ENCODE measurements at places on chromosomes 16 and 17.

DNA sequence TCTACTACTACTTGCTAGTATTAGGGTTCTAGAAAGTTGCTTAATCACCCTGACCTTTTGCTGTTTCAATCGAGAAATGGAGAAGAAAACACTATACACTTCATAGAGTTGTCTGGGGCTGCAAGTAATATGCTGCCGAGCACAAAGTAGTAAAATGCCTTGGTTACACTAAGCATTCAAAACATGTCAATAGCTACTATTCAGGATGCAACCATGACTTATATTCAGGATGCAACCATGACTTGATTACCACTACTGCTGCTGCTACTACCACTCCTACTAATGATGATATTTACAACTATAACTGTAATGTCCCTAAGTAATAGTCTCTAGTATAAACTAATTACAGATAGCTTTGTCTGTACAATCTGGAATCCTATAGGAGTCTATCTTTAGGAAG, 35.3 kb downstream of the ADAMTS18 start:
- no peak for DNase-seq

DNA sequence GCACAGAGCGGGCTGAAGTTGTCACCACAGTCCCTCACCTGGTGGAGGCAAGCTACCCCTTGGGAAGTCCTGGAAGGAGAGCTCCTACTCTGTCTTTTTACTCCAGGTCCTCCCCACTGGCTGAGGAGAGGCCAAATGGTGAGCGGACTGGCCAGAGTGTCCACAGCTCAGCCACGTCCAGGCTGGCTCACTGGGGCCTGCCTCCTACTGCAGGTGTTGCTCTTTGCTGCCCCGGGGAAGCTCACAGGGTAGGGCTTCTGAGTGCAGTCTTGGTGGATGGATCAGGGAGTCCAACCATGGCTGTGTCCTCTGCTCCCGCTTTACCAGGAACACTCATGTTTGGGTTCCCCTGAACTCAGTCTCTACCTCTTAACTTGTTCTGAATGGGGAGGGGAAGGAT, 2.7 kb downstream of the B9D1 start:
- no peak for DNase-seq

DNA sequence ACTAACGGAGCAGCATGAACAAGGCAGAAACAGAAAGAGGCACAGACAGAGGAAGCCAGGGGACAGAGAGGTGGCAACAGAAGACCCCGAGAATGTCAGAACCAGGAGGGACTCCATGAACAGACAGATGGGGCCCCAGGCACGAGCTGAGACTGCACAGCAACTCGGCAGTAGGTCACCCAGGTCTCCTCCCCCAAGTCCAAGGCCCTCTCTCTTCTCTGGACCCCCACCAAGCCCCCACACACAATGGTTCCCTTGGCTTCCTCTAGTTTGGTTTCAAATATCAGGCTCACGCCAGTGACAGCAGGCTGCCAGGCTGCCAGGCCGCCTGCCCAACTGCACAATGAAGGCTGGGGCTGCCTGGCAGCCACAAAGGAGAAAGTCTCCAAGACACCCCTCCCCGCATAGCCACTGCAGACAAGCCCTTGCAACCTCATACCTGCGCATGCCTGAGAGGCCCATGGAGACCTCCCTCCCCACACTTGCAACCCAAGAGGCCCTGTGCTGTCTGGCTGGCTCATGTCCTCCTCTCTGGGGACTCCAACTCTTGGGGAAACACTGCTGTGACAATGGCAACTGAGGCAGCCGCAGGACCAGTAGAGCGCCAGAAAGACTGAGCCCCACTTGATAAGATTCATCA, 54.8 kb downstream of the PIMREG start:
- DNase-seq, result no peak

DNA sequence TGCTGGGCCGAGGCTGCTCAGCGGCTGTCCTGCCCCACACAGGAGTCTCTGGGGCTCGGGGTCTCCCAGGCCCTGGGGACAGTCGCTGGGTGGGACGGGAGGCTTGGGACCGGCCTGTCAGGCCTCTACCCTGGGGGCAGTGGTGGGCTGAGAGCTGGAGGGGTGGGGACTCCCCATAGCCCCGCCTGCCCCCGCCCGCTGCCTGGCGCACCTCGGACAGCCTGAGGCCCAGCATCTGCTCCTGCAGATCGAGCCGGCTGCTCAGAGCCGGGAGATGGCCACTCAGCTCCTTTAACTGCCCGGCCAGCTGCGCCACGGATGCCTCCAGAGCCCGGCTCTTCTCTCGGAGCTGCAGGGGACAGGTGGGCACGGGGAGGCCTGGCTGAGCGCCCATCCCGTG, 6.7 kb downstream of the PERCC1 start:
- no peak for DNase-seq

DNA sequence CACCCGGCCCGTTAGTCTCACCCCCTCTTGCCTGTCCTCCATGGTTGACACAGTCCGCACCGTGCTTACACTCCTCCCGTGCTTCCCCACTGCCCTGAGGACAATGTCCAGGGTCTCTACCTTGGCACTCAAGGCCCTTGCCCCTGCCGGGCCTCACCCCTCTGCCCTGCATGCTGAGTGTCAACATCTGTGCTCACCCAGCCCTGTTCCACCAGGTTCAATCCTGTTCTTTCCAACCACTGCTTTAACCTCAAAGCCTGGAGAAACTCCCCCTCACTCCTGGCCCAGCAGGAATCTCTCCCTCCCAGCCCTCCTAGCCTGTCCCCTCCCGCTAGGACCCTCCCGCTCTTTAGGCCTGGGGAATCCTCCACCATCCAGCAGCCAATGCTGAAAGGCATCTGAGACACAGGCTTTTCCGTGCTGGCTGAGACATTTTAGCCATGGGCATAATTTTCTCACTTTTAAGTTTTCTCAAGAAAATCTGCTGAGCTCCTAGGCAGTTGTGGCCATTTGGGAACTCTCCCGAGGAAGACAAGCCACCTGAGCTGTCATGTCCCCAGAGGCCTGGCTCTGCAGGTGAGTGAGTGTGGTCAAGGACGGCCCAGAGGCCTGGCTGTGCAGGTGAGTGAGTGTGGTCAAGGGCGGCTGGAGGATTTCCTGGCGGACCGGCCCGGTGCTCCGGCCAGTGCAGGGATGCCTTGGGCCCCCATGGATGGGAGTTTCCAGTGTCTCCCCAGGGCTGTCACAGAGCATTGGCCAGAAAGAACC, 10.8 kb upstream of the P2RX1 start:
- no peak for DNase-seq

GRCh38 chr17:78970834-78971755, 8.6 kb downstream of the LGALS3BP start:
- no peak for DNase-seq

DNA sequence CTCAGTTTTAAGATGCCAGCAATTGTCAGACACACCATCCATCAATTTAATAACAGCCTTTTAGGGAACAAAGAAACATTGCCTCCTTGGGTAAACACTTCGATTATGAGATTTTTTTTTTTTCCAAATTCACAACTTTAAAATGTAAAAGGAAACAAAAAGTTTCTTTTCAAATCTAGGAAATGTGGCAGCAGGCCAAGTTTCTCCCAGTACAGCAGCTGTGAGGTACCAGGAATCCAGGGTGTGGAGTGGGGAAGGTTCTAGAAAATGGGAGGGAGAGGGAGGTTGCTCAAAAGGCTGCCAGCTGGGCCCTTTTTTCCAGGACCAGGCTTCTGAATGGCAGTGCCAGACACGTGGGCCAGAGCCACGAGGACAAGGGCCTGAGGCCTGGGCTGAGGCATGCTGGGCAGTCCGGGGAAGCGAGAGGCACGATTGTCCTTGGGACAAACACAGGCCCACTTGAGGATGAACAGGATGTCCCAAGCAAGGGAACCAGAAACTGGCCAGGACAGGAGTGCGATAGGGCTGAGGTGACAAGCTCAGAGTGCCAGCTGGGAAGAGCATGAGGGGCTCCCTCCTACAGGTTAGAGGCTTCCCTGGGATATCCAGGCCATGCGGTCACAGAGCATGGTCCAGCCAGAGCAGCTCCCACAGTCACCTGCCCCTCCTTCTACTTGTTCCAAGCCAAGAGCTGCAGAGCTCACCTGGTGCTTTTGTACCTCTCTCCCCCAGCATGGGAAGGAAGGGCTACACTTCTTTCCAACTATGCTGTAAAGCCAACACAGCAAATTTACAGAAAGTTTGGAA, 215.1 kb downstream of the KATNIP start:
- DNase-seq, result no peak

GRCh38 chr17:7767405-7768021, 50.0 kb downstream of the DNAH2 start:
- DNase-seq, result no peak

DNA sequence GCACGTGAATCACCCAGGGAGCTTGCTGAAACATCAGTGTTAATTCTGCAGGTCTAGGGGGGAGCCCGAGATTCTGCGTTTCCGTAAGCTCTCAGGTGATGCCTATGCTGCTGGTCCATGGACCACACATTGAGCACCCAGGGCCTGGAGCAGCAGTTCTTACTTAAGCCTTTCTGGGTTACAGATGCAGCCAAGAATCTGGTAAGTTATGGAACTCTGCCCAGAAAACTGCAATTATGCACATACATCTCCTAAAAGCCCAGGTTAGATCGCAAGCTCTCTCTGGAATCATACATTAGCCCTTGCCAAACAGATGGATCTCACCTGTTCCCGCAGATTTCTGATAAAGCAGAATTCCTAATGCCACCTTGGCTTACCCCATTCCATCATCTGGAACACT, 265.9 kb upstream of the SALL1 start:
- DNase-seq, result no peak

DNA sequence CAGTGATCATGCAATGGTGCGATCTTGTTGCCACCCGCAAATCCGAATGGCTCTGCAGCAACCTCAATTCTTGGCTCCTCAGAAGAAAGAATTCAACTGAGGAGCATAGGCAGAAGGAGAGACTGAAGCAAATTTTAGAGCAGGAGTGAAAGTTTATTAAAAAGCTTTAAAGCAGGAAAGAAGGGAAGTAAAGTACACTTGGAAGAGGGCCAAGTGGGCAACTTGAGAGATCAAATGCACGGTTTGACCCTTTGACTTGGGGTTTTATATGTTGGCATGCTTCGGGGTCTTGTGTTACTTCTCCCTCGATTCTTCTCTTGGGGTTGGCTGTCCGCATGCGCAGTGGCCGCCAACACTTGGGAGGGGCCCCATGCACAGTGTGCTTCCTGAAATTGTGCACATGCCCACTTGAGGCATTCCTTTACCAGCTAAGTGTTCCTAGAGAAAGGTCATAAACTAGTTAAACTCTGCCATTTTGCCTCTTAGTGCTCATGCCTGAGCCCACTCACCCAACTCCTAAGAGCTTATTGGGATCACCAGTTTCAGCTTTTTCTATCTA, 36.7 kb downstream of the ZNRF1 start:
- no peak for DNase-seq

DNA sequence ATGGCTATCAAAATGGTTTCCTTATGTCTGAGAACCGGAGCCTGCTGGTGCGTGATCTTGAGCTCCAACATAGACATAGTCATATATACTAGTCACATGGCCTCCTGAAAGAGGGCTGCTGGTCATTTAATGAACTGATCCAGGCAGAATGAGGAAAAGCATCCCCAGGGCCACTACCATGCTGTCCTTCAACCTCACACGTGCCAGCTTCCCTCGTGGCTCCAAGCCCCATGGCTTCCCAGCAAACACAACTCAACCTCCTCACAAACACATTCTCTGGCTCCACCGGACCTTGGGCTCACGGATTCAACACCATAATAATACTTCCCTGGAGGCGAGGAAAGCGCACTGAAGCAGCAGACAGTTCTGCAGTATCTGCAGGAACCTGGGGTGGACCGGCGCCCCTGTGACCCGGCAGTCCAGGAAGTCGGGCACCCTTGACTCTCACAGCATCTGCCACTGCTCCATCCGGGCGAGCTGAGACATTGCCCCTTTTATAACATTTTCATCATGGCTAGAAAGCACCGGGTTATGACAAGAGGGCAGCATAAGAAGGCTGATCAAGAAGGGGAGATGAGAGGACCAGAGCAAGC, 57.2 kb upstream of the CDH5 start:
- DNase-seq, result no peak

GRCh38 chr17:3903051-3903825, 10.4 kb upstream of the CAMKK1 start:
- DNase-seq, result no peak

DNA sequence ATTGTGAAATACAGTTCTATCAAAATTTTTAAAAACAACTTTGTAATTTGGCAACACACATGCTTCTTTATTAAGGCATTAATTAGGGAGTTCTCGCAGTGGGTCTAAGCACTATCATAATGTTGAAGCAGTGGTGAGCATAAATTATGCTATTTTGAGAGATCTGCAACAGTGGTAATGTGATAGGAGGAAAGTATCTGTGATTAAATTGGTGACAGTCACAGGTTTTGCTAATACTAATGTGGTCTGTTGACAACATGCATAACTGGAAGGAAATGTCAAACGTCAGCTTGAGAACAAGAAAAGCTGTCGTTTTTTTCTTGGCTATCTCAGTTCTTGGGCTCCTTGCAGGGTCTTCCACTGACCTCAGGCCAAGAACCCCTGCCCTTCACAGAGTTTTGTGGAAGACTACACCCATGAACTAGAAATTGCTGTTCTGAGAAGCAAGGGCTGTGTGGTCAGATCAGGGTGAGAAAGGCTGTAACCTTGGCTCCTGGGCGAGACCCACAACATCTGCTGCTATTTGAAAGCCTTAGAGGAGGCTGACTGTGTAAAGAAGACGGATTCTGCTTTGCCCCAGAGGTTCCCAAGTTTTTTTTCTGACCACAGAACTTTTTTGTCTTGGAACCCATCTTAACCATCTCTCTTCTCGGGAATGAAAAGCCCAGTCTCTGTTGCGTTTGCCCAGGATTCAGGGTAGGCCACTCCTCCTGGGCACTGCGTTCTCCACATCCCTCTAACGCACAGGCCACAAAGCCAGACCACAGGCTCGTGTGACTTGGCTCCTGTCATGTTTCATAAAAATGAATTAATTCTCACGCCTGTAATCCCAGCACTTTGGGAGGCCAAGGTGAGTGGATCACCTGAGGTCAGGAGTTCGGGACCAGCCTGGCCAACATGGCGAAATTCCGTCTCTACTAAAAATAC, 13.9 kb downstream of the ATP2A1 start:
- DNase-seq, result no peak

- no peak for DNase-seq
Measured at GRCh38 chr16:50449800-50450199, 81.0 kb upstream of the BRD7 start.

GRCh38 chr17:81528384-81528650, 140 bp downstream of the FSCN2 start:
- no peak for DNase-seq

- no peak for DNase-seq
Measured at GRCh38 chr17:27473748-27474609, 17.7 kb downstream of the KSR1 start.

DNA sequence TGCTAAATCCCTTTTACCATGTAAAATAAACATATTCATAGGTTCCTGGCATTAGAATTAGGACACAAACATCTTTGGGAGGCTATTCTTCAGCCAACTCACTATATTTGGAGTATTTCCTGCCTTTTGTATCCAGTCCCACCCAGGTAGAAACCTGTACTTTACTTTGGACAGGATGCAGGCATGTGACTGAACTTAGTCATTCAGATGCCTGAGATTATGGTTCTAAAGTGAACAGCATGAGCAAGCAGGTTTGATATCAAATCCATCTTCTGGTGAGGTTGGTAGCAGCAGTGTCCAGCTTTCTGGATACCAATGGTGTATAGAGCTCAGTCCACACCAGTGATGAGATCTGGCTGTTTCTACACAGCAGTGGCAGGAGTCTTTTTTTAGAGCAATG, 20.2 kb downstream of the CA10 start:
- DNase-seq, result no peak
